ENCODE measurements at places on chromosomes 12 and 14. TPM values are rescaled to one million over a fixed set of nuclear protein-coding genes. Genes with fewer than 3 reads are reported as not detected.
A peak's percentile ranks its signal among the peaks of the same experiment; 100 is the strongest.

GRCh38 chr14:100067481-100067880 is 2.3 kb downstream of the EVL start:
- H3K27me3 ChIP-seq: no peaks in the 10 kb centered on the region
- peak overlapping the region; percentile 93 for H3K27ac ChIP-seq
- peaks cover 85% of the 10 kb centered on the region for H3K4me1 ChIP-seq
- H3K4me3 ChIP-seq: peak overlapping the region; percentile 84
- peaks cover 19% of the 10 kb centered on the region for H3K36me3 ChIP-seq

DNA sequence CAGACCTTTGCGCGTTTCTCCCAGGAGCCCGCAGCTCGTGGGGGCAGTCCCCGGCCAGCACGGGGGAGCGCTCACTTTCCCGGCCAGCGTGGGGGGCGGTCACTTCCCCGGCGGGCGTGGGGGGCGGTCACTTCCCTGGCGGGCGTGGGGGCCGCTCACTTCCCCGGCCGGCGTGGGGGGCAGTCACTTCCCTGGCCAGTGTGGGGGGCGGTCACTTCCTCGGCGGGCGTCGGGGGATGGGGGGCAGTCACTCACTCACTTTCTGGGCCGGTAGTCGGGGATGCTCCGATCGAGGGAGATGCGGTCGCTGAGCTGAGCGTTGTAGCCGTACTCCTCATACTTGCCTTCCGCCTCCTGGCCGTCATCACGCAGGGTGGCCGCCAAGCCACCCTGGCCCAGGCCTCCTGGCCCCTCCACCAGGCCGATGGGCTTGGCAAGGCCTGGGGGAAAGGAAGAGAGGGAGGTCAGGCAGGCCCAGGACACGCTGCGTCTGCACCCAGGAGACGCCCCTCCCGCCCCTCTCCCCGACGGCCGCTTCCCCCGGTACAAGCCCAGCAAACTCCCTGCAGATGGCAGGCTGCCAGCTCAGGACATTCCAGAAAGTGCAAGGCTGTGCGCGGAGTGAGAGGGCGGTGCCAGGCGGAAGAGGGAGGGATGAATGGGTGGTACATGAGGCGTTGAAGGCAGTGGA is 43.3 kb downstream of the GALNT9 start:
- DNase-seq: no peak

DNA sequence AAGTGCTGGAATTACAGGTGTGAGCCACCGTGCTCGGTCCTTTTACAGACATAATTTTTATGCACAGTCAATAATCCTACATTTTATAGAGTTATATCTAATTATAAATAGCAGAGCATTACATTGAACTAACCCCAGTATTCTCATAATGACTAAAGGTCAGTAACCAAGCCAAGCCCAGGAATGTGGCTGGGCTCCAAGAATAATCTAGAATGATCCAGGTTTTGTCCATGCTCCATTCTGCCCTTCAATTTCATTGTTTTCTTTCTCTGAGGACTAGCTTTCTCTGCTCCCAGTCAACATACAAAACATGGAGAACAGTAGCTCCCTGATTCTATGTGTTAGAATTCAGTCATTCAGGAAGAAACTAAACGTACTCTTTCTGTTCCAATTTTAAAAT is 92.1 kb upstream of the KRR1 start:
- H3K36me3 ChIP-seq: no peaks in the 10 kb centered on the region
- DNase-seq: no peak
- peaks cover 25% of the 10 kb centered on the region for H3K27me3 ChIP-seq
- H3K4me3 ChIP-seq: no peak overlapping the region
- no peak overlapping the region for H3K27ac ChIP-seq

DNA sequence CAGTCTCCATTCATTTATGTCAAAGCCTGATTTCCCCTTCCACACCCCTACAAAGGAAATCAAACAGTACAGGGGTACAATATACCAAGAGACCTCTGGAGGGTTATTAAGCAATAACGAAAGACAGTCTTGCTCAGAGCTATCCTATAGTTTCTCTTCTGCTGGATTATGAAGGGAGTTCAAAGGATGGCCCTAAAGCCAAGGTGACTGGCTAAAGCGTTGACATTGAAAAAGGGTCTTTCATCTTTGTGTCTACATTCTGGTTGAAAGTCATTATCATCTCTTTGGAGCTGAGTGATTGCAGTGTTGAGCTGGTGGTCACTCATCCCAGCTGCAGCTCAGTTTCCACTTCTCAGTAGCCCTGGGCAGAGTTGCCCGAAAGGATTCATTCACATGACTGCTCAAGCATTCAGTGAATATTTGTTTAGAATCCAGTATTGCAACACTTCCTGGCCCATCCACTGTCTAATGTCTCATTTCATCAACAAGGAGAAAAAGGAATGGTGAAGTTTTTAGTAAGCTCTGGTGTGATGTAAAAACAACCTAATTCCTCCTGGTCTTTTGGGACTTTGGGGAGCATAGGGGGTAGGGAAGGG is 19.2 kb upstream of the TBX5 start:
- DNase-seq: no peak
- H3K27ac ChIP-seq: no peak overlapping the region
- H3K27me3 ChIP-seq: peaks cover 14% of the 10 kb centered on the region
- no peaks in the 10 kb centered on the region for H3K36me3 ChIP-seq

- no peak overlapping the region for H3K4me3 ChIP-seq
- no peak overlapping the region for H3K27ac ChIP-seq
- peaks cover 23% of the 10 kb centered on the region for H3K4me1 ChIP-seq
- H3K36me3 ChIP-seq: no peaks in the 10 kb centered on the region
- no peak for DNase-seq
Observed at GRCh38 chr12:75756111-75756510, 244.7 kb upstream of the KRR1 start.

DNA sequence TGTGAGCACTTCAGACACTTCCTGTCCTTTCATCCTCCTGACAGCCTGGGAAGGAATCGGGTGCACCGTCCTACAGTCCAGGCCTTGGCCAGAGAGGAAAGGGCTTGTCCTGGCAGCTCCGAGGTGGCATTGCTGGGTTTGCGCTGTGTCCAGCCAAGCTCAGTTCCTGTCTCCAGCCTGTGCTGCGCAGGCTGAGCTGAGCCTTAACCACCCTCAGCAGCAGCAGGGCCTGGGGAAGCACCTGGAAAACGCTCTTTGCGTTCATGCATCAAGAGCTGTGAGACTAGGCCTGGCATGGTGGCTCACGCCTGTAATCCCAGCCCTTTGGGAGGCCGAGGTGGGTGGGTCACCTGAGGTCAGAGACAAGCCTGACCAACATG is 33.7 kb upstream of the EML1 start:
- H3K27me3 ChIP-seq: peaks cover 4% of the 10 kb centered on the region
- peaks cover 6% of the 10 kb centered on the region for H3K4me1 ChIP-seq
- H3K36me3 ChIP-seq: no peaks in the 10 kb centered on the region
- H3K4me3 ChIP-seq: no peak overlapping the region
- no peak overlapping the region for H3K27ac ChIP-seq

GRCh38 chr12:2372178-2372577 is 319.4 kb downstream of the CACNA1C start:
- no peaks in the 10 kb centered on the region for H3K27me3 ChIP-seq
- no peaks in the 10 kb centered on the region for H3K4me1 ChIP-seq
- H3K27ac ChIP-seq: no peak overlapping the region
- H3K4me3 ChIP-seq: no peak overlapping the region
- H3K36me3 ChIP-seq: no peaks in the 10 kb centered on the region

DNA sequence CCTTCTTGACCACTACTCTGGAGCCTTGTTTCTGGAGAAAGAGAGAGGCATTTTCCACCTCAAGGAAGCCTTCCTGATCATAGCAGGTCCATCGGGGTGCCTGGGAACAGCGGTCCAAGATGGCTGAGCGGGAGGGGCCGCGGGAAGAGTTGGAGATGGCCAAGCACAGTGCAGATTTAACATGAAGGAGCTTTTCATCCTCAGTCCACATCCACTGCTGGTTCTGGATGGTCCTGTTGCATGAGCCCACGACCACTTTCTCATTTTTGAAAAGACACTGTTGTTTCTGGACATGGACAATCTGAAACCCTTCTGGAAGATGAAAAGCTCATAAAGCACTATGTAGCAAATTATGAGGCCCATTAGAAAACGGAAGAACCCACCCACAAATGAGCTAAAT is 1.5 kb downstream of the PTPRB start:
- H3K4me1 ChIP-seq: no peaks in the 10 kb centered on the region
- H3K4me3 ChIP-seq: no peak overlapping the region
- H3K36me3 ChIP-seq: no peaks in the 10 kb centered on the region
- no peak for DNase-seq

DNA sequence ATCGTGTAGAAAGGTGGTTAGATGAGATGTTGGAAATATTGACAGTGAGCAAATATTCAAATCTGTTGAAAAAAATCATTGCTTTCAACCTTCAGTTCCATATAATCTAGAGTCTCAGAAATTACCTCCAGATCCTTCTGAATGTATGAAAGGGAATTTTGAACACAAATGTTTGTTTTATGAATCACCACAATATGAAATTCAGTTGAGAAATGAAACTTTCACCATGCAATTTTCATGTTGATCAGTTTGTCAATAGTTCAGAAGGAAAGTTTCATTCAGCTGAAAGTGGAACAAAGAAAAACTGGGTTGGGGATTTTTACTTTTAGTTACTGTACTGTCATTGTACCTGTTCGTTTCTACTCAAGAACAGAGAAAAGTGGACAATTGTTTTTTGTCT is 953.6 kb downstream of the SLC6A15 start:
- no peak overlapping the region for H3K4me3 ChIP-seq
- no peak overlapping the region for H3K27ac ChIP-seq
- H3K27me3 ChIP-seq: no peaks in the 10 kb centered on the region
- H3K4me1 ChIP-seq: no peaks in the 10 kb centered on the region
- DNase-seq: no peak

- no peaks in the 10 kb centered on the region for H3K36me3 ChIP-seq
Observed at GRCh38 chr12:131345521-131346436, 365.1 kb upstream of the SFSWAP start.

GRCh38 chr12:16581416-16581815 is 24.5 kb downstream of the LMO3 start:
- no peak overlapping the region for H3K27ac ChIP-seq
- no peaks in the 10 kb centered on the region for H3K27me3 ChIP-seq
- no peak overlapping the region for H3K4me3 ChIP-seq
- DNase-seq: no peak
- H3K4me1 ChIP-seq: no peaks in the 10 kb centered on the region

- peaks cover 92% of the 10 kb centered on the region for H3K4me1 ChIP-seq
- H3K4me3 ChIP-seq: peak overlapping the region; percentile 69
- H3K36me3 ChIP-seq: peaks cover 19% of the 10 kb centered on the region
- peak overlapping the region; percentile 96 for H3K27ac ChIP-seq
Observed at GRCh38 chr14:61520576-61520975, 174.7 kb upstream of the HIF1A start.

DNA sequence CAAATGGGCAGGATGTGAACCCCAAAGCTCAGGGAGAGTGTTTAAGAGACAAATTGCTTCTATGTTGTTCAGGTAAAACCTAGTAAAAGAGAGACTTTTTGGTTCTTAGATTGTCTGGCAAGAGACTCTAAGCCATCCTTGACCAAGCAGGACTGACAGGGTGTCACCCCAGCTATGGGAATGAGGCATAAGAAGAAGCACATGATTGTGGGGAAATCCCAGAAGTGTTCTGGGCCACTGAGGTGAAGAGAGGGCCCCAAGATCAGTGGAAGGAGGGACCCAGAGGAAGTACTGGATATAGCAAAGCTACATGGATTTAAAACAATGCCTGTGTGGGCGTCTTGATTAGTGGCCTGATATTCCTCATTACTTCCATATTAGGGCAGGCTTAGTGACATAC is 99.0 kb downstream of the SAMD4A start:
- H3K27me3 ChIP-seq: peaks cover 55% of the 10 kb centered on the region
- H3K4me3 ChIP-seq: no peak overlapping the region
- no peak for DNase-seq

DNA sequence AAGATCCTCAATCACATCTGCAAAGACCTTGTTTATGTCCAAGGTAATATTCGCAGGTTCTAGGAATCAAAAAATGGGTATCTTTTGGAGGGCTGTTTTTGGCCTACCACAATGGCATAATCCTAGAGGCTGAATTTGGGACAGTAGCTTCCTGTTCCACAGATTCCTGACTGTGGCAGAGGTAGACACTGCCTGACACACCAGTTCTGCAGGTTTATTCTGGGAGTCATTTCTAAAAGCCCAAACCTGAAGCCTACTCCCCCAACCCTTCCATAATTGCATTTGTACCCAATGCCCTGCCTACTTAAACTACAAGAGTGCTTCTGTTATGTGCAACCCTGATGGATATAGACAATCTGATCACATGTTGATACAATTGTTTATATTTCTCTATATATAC is 378.9 kb downstream of the PCNX1 start:
- H3K27ac ChIP-seq: no peak overlapping the region
- H3K36me3 ChIP-seq: peaks cover 2% of the 10 kb centered on the region
- peaks cover 8% of the 10 kb centered on the region for H3K27me3 ChIP-seq
- no peak overlapping the region for H3K4me3 ChIP-seq
- peaks cover 21% of the 10 kb centered on the region for H3K4me1 ChIP-seq

DNA sequence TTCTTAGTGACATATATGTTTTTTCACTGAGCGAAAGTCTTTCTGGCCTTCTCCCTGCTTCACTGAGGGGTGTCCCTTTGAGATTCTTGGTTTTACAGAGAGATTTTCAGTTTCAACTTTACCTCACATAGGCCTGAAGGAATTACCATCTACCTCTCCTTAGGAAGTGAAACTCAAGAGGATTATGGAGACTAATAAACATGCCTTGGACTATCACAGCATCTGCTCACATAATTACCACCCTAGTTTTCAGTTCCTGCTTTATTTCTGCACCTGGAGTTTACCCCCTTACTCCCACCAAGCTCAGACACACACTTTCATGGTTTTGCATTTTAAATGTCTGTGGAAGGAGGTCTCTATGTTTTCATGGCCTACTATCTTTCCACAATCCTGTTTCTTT is 118.3 kb upstream of the SCAF11 start:
- H3K4me3 ChIP-seq: no peak overlapping the region
- no peak overlapping the region for H3K27ac ChIP-seq
- H3K36me3 ChIP-seq: peaks cover 4% of the 10 kb centered on the region
- no peaks in the 10 kb centered on the region for H3K27me3 ChIP-seq
- H3K4me1 ChIP-seq: no peaks in the 10 kb centered on the region
- DNase-seq: no peak

- H3K27ac ChIP-seq: peak overlapping the region; percentile 67
- H3K4me3 ChIP-seq: no peak overlapping the region
- peaks cover 7% of the 10 kb centered on the region for H3K4me1 ChIP-seq
- no peak for DNase-seq
- peaks cover 3% of the 10 kb centered on the region for H3K36me3 ChIP-seq
- H3K27me3 ChIP-seq: no peaks in the 10 kb centered on the region
Observed at GRCh38 chr12:57529831-57530230, 7.2 kb downstream of the MBD6 start.

The VCPKMT gene
- total RNA-seq: 13.8 TPM

The NR2C1 gene
- 37.6 TPM for total RNA-seq

The NRXN3 gene
- total RNA-seq: not detected

The TDG gene
- 28.8 TPM for total RNA-seq

Measured in activated T-cell treated with anti-CD3 and anti-CD28 coated beads, Interleukin-2, amount 50 U/mL, for 72 hours (primary cell).